ENCODE measurements at places on chromosomes 4 and X.

- DNase-seq = no peak
Measured at GRCh38 chrX:23194885-23195554, 139.6 kb upstream of the PTCHD1 start.

DNA sequence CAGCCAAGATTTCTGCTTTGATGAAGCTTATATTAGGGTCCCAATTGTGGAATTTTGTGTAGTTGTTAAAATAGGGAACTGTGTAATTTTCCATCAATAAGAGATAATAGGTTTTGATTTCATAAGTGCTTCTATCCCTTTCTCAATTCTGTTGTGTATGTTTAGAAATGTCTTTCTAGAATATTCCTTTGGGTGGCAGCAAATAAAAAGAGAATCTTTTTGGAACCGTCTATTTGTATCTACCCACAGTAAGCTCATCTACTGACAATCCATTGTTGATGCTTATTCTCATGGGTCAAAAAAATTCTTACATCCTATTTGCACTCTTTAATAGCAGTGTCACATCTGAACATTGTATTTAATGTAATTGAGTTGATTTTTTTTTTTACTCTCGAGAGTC, 61.7 kb downstream of the TMA16 start:
- DNase-seq = no peak

DNA sequence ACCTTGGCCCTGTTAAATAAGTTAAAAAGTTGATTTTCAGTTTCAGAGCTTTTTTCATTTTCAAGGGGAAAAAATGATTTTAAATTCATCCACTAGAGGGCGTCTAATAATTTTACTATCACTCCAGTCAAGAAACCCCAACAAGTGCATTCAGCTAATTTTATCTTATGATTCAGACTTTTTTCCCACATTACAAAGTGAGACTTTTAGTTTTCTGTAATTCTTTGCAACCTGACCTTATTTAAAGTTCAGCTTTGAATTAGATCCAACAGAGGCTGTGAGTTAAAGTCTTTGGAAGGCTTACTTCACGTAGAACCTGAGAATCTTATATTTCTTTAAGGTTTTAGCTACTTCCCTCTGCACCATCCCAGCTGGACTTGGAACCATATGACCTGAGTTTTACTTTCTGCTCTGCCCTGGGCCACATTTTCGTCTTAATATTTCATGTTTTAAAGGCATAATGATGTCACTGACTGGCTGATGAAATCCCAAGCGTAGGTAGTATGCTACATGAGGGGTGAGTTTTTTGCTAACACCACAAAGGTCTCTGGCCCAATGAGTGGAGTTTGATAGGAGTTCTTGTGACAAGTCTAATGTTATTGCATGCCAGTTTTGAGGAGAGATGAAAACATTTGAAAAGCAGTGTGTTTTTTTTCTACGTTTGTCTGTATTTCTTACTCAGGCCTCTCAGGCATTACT, 7.2 kb downstream of the GNRHR start:
- peak; percentile 5 for DNase-seq

- DNase-seq = no peak
Measured at GRCh38 chr4:26490111-26490959, at the start of gene CCKAR. Gene CCKAR, minus strand, starts transcription at chr4:26490484. Its CDS starts 217 bp downstream, at chr4:26490267.

- DNase-seq = no peak
Measured at GRCh38 chr4:161148051-161148450, 1015.7 kb downstream of the FSTL5 start.

- DNase-seq = no peak
Measured at GRCh38 chrX:45794995-45795337, 594.3 kb upstream of the DIPK2B start.
